ENCODE measurements at places on chromosomes 2 and 18. TPM values are rescaled to one million over a fixed set of nuclear protein-coding genes. Genes with fewer than 3 reads are reported as not detected.

TUBB6 gene
- 475 TPM for total RNA-seq

NT5C1B gene
- not detected for total RNA-seq

SLC14A1 gene
- 27.6 TPM for total RNA-seq

TCF23 gene
- not detected for total RNA-seq

PJVK gene
- 1.8 TPM for total RNA-seq

ANKRD30BL gene
- not detected for total RNA-seq

SLC5A7 gene
- not detected for total RNA-seq

SLC35F6 gene
- 30.4 TPM for total RNA-seq

TUBB8B gene
- total RNA-seq = not detected

ECEL1 gene
- total RNA-seq = not detected

UCN gene
- 0.14 TPM for total RNA-seq

C2orf69 gene
- total RNA-seq = 8.5 TPM

SGPP2 gene
- total RNA-seq = not detected

TNFRSF11A gene
- total RNA-seq = 0.09 TPM

ERBB4 gene
- not detected for total RNA-seq

FZD7 gene
- 68.4 TPM for total RNA-seq

VWA3B gene
- 0.09 TPM for total RNA-seq

CPS1 gene
- total RNA-seq = 18.4 TPM

TFCP2L1 gene
- not detected for total RNA-seq

POTEJ gene
- not detected for total RNA-seq

SLC9A4 gene
- total RNA-seq = under 0.01 TPM

ARL4C gene
- total RNA-seq = 17.5 TPM

IL1B gene
- total RNA-seq = 54.3 TPM

PKDCC gene
- 68.1 TPM for total RNA-seq

LYPD6 gene
- 0.57 TPM for total RNA-seq

ANKRD36B gene
- total RNA-seq = 20.7 TPM

SERPINB4 gene
- 0.14 TPM for total RNA-seq

IL1RN gene
- 0.71 TPM for total RNA-seq

PROM2 gene
- 0.28 TPM for total RNA-seq

EMILIN1 gene
- total RNA-seq = 242 TPM

RFTN2 gene
- 10.5 TPM for total RNA-seq

MALL gene
- 2.6 TPM for total RNA-seq

ZNF804A gene
- 2.0 TPM for total RNA-seq

AGXT gene
- not detected for total RNA-seq

DSG1 gene
- total RNA-seq = not detected

ANKRD30B gene
- under 0.01 TPM for total RNA-seq

DPY30 gene
- total RNA-seq = 38.7 TPM

C2orf15 gene
- not detected for total RNA-seq

ALKAL2 gene
- total RNA-seq = not detected

DOK6 gene
- 7.3 TPM for total RNA-seq

XIRP2 gene
- total RNA-seq = not detected

DLX1 gene
- not detected for total RNA-seq

DCDC2C gene
- total RNA-seq = not detected

SEPTIN2 gene
- 358 TPM for total RNA-seq

ERFE gene
- 7.3 TPM for total RNA-seq
